Activated CD4-positive, CD25-positive, alpha-beta regulatory T cell (primary cell): ENCODE measurements at places on chromosomes 7 and 10.

DNA sequence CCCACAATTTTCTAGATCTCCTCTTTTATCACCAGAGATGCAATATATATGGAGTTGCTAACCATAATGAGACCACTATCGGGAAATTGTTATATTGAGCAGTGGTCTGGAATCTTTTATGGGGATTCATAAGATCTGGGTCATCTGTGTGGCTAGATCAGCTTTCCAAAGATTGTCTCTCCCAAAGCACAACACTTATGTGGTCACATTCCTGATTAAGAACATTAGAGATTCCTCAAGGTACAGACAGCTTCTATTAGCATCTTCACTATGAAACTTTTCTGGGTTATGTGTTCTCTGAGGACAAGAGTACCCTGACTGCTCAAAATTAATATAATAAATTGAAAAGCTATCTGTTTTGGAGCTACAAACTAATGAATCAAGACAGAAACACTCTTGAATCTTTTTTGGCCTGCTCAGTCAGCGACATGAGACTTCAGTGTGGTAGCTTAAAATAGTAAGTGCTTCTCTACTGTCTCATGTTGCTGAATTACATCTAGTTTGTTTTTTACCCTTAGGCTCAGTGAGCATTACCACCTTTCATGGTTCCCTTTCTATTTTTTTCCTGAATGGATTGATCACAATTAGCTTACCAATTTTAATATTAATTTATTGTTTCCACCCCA, 42.6 kb upstream of the STRIP2 start:
- no peak for DNase-seq

- DNase-seq: no peak
Measured at GRCh38 chr7:138276891-138277290, 183.2 kb upstream of the TRIM24 start.

DNA sequence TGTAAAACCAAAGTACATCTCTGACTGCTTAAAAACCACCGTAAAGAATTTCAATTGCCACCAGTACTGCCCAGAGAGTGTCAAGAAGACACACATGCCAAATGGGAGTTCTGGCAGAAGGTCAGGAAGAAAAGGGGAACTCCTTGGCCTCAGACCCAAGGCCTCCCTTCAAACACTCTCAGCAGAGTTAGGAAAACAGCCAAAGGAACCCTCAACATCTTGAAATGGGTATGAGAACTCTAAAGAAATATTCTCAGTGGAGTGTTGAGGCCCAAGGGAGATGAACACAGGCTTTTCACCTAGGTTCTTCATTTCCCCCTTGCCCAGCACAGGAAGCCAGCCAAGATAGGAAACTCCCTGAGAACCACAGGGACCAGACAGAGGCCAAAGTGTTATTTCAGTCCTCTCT, 96.1 kb upstream of the ASAH2 start:
- no peak for DNase-seq

DNA sequence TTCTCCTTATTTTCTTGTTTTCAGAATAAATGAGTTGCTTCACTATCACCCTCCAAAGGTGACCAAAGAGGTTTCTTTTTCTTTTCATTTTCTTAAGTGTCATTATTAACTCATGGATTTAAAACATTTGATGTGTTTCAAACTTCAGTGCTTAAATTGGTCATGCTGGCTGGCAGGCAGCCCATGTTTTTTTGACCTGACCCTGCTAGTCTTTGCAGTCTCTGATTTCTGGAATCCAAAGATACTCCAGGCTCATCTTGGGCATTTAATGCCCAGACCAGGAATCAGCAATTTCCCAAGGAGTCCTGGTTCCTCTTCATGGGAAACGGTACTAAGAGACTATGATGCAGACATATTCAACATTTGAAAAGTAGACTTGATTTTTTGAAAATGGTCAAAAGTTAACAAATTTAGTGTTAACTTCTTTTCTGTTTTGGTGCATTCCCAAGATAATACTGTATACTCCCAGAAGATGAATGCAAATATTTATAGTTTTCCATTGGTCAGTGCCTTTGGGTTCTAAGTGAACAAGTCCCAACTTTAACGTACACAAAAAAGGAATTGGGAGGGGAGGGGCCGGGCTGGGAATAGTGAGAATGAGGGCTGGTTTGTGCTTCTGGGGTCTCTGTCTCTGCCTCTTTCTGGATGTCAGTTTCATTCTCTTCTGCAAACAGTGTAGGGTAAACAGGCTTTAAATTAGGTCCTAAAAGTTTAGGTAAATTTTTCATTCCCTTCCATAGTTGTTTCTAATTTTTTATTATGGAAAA, 19.8 kb downstream of the NUB1 start:
- DNase-seq: no peak

DNA sequence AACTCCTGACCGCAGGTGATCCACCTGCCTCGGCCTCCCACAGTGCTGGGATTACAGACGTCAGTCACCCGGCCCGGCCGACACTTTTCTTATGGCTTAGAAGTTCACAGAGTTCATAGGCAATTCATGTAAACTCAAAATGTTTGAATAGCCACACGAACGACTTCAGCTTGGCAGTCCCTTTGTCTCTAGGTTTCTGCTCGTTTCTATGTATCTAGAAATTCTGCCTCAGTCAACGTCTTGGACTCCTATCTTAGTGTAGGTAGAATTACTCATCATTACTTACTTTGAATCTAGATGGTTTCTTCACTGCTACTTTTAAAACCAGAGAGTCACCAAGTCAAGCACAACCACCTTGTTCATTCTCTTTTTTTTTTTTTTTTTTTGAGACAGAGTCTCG, 23.7 kb downstream of the ARL4A start:
- DNase-seq: no peak
